ENCODE measurements at places on chromosomes 7 and 10. TPM values are rescaled to one million over a fixed set of nuclear protein-coding genes. Genes with fewer than 3 reads are reported as not detected.

Gene FBXW4
- total RNA-seq: 60.9 TPM

Gene AUTS2
- 25.6 TPM for total RNA-seq

Gene OR6V1
- total RNA-seq: not detected

Gene CFAP70
- total RNA-seq: 0.76 TPM

Gene OR6B1
- total RNA-seq: not detected

Gene STRIP2
- 1.6 TPM for total RNA-seq
